BE2C (cell line): ENCODE measurements at places on chromosomes 5 and 9.
A peak's percentile ranks its signal among the peaks of the same experiment; 100 is the strongest.

- no peak for DNase-seq
These were observed 422.7 kb downstream of the MTRR start for GRCh38 chr5:8291641-8292040.

DNA sequence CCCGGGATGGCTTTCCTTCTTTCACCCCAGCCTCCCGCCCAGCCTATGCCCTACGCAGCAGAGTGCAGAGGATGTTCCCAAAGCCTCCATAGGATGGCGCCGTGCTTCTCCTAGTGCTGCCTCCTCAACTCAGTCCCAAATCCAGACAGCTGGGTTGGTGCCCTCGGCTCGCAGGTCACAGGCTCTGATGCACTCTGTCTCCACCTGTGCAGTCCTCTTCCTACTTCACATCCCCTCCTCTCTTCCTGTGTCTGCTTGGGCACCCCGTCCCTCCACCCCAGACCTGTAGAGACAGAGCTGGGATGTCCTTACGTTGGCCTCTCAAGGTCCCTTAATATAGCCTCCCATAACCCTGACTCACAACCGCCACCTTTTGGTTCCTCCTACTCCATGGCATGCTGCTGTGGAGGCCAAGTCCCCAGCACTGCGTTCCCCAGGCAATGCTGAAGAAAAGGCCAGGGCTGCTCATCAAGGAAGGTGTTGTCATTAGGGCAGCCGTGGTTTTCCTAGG, 314.4 kb downstream of the GADD45G start:
- DNase-seq: peak; percentile 60

DNA sequence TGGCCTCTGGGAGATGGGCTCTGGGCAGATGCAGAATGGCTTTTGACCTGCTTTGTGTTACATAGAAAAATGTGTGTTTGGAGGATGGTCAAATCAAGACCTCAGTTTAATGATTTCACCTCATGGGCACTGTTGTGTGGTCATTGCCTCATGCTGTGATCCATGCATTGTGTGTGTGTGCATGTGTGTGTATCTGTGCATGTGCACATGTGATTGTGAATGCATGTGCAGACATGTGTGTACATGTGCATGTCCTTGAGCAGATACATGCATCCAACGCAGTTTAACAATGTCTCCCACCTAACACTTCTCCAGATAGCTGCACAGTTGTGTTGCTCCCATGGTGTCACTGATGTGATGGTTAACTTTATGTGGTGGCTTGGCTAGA, 40.1 kb upstream of the S1PR3 start:
- no peak for DNase-seq

- DNase-seq: no peak
These were observed 9.4 kb downstream of the VDAC1 start for GRCh38 chr5:133995341-133995740.

DNA sequence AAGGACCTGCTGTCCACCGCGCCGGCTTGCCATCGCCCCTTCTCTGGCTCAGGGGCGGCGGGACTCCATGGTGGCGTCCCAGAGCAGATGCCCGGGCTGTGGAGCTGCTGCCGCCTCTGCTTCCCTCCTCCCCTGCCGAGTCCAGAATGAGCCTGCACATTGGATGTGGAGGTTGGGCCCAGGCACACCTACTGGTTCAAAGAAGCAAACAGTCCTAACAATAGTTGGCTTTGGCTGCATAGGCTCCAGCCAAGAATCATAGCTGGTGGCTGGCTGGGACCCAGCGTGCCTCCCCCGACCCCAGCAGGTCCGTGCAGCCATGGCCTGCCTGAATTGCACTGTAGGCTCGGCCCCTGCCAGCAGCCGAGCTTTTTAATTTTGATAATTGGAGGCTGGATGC, 25.8 kb downstream of the ADAMTSL2 start:
- DNase-seq: no peak

- DNase-seq: no peak
These were observed 94.4 kb downstream of the GAPVD1 start for GRCh38 chr9:125356032-125356431.

GRCh38 chr5:119339965-119340364, 15.9 kb upstream of the TNFAIP8 start:
- DNase-seq: no peak

DNA sequence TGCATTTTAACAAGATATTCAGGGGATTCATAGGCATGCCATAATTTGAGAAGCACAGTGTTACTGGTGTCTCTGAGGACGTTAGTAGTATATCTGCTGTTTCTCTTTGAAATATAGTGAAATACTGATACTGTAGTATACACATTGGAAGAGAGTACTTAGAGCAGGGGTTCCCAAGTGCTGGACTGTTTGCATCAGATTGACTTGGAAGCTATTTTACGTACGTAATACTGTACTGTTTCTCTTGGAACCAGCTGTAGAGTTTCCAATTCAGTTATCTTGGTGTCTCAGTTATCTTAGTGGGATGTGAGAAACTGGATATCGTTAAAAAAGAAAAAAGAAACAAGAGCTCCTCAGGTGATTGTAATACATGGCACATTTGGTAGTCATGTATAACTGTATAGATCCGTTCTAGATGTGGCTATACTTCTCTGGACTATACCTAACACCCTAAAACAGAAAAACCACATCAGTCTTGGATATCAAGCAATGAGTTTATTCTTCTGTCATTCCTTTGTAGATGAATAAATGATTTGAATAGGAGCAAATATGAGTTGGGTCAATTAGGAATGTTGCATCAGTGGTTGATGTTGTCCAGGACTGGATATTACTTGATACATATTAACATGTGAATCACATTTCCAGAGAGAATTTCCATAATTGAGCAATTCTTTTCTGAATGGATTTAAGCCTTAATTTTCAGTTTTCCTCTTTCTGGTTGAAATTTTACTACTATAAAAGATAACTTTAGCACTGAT, 33.4 kb downstream of the PRRC1 start:
- no peak for DNase-seq

DNA sequence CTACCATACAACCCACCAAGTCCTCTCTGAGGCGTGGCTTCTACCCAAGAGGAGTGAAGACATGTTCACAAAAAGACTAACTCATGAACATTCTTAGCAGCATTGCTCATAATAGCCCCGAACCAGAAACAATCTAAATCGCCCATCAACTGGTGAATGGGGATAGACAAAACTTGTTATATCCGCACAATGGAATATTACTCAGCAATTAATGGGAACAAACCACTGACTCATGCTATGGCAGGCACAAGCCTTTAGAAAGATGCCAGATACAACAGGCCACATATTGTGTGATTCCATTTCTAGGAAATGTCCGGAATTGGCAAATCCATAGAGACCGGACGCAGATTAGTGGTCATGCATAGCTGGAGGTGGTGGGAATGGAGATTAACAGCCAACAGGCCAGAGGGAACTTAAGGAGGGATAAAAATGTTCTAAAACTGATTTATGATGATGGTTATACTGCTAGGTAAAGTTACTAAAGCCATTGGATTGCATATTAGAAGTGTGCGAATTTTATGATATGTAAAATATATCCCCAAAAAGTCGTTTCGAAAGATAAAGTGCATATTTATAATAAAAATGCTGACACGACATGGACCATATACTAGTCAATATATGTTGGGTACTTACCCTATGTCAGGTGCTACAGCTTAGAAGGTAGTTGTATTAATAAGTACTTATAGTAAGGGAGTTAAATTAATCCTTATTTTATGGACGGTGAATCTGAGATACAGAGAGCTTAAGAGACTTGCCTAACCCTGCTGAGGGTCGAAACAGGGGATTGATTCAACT, 55.4 kb downstream of the LHX2 start:
- no peak for DNase-seq

- DNase-seq: no peak
These were observed 542.3 kb downstream of the PDE4D start for GRCh38 chr5:59351076-59351794.

DNA sequence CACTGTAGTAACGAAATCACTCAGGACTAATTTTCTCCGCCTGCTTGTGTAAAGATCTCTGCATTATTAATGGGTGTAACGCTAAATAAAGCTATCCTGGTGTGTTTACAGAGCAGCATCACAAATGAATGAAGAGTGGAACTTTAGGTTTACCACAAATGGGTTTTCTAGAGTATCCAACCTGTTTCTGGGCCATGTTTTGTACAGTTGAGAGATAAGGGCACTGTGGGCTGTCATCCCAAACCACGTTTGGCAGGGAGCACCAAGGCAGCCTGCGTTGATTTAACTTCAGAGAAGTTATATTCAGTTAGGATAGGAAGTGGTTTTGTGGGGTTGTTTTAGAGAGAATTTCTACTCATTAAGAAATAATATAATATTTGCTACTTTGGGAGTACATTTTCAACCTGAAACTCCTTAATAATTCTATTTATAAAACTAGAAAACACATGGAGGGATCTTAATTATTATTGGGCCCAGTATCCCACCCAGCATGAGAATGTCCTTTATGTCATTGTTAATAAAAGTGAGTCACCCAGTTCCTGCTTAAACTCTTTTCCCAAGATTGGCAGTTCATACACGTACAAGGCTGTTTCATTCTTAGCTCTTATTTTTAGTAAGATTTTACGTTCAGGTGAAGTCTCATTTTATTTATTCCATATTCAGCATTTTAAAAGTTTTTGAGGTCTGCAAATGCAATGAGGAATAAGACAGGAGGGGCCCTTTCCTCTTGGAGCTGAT, 8.0 kb downstream of the KCNN2 start:
- DNase-seq: no peak

DNA sequence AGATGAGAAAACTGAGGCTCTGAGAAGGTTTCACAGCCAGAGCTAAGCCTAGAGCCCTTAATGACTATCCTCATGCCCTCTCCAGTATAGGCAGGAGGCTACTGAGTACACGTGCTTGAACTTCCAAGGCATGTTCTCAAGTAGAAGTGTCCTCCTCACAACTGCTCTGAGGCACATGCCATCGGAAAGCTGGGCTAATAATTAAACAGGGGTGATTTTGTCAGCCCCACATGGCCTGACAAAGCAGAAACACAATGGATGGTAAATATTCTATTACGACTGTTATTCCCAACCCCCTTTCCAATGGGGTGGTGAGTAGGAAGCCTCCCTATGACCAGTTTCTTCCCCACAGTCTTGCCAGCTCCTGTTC, 34.3 kb downstream of the KCNIP1 start:
- no peak for DNase-seq
